SIG-M5 (cell line): ENCODE measurements at places on chromosomes 2 and 18.

DNA sequence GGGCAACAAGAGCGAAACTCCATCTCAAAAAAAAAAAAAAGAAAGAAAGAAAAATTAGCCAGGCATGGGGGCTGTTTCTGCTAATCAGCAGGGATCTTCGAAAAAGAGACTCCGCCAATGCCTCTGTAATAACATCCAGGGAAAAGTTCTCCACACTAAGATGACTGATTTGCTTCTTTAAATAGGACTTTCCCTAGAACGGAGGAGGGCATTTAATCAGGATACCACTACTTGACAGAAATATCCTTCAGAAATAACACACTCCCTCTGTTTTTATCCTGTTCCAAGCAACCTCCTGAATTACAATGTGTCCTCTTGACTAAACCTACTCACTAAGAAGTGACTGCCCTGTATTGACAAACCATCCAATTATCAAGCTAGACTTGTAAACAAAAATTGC is 21.7 kb downstream of the REV1 start:
- DNase-seq: no peak

- no peak for DNase-seq
Observed at GRCh38 chr2:68906716-68907115, 35.5 kb upstream of the BMP10 start.

DNA sequence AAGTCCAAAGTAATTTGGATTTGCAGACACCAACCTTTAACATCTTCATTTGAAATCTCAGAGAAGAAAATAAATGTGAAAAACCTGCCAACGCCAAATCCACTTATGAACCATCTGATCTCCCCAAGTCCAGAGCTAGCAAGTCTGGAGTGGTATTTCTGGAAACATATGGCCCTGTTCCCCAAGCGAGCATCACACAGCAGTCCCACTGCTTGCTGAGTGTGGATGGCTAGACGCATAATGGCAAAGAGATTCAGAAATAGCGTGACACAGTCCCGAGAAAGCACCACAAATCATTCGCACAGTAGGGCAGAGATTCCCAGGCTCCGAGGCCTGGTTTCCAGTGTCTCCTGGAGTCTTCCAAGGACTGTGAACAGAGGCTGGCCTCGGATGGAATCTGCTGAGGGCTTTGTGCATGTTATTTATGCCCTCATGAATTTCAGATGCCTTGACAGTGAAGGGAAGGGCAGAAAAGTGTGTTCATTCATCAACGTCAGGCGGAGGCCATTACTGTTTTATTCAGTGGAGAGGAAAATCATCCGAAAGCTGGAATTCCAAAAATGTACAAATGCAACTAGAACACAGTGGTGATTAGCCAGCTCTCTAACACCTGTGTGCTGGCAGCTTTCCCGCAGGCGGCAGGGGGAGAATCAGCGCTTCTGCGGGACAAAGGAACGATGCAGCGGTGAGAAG is 417.0 kb downstream of the EIPR1 start:
- DNase-seq: no peak

DNA sequence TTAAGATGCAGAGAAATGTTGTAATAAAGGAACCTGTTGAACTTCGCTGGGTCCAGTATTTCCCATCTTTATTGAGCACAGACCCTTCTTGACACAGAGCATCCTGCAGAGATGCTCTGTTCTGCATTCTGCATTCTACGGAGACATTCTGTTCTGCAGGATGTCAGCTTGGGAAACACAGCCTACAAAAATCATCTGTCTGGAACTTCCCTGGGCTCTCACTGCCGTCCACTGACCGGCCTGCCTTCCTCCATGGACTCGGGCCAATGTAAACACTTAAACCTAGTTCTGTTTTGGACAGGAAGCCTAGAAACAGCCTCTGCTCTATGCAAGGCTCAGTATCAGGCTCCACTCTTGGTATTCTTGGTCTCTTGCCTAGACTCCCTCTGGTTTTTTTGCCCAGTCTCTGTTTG is 90.0 kb upstream of the PPP1CB start:
- no peak for DNase-seq

GRCh38 chr18:66754335-66754734 is 150.4 kb upstream of the CDH19 start:
- no peak for DNase-seq

GRCh38 chr18:8948471-8949149 is 153.9 kb upstream of the NDUFV2 start:
- DNase-seq: no peak

GRCh38 chr2:42957109-42957860 is 164.9 kb upstream of the HAAO start:
- DNase-seq: no peak

DNA sequence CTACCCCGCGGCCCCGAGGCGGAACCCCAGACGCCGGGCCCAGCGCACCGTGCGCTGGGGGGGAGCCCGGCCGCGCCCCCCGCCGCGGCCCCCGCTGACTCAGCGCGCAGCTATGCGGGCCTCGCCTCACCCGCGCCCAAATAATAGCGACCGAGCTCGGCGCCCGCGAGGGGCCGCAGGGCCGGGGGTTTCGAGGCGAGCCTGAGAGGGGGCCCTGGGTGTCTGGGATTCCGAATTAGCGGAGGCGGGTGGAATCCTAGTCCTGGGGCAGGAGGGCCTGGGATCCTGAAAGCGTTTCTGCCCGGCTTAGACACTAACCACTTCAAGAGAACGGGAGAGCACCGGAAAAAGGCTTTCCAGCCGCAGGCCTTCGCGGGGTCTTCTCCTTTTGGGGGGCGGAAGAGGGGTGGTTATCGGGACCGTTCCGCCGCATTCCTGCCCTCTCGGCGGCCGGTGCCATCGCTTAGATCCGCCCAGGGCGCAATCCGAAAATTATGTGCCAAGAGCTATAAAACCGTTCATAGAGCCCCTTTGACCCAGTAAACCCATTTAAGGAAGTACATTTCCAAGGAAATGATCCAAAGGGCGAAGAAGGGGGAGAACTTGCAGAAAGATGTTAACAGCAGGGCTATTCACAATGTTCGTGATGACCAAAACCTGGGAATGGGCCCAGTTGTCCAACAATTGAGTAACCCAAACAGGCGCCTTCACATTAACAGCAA is 681 bp upstream of the ROCK2 start:
- no peak for DNase-seq
